ENCODE measurements at places on chromosomes 3 and 15.

- DNase-seq: no peak
Observed at GRCh38 chr3:175668300-175668699, 809.2 kb downstream of the NAALADL2 start.

DNA sequence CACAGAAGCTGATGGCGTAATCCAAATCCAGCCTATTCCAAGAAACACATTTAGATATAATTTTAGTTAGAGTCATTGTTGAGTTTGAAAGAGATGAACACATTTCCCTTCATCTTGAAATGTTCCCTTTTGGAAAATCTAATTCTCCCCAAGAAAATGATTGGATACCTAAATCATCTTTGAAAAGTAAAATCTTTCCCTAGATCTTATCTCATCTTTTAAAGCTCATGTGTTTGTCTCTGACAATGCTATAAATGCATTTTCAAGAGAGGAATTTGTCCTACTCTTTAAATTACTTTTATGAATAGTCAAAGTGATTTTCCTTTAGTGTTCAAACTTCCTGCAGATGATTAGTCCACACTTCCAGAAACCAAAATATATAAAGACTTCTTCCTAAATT lies 82.6 kb upstream of the CNTN6 start:
- DNase-seq: no peak

DNA sequence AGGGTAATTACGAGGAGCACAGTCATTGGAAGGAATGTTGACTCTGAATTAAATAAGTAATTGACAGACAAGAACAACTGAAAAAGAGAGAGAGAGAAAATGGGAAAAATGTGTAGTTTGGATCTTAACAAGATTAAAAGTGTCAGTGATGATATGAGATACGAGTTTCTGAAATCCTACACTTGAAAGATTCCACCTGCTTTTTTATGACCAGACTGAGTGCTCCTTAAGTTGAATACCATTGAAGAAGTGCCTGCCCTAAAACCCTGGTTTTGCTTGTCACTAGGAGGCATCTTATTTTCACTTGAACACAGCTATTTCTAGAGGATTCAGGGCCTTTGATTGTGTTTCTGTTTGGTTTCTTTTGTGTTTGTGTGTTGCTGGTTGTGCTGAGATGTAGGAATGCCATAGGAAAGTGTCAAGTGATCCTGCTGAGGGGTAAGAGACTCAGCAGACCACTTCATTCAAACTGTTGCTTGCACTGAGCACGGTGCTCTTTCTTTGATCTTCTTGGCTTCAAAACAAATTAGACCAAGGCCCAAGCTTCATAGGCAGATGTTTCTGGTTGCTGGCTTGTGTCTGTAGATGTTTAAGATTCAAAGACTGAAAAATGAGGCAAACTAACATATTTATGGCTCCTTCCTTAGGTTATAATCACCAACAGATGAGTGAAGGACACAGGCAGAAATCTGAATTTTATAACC lies 17.2 kb upstream of the ABHD10 start:
- DNase-seq: no peak

- DNase-seq: no peak
Observed at GRCh38 chr3:38585791-38586420, 63.6 kb downstream of the SCN5A start.

- peak; percentile 47 for DNase-seq
Observed at GRCh38 chr3:194487289-194488054, 670 bp upstream of the ATP13A3 start.

DNA sequence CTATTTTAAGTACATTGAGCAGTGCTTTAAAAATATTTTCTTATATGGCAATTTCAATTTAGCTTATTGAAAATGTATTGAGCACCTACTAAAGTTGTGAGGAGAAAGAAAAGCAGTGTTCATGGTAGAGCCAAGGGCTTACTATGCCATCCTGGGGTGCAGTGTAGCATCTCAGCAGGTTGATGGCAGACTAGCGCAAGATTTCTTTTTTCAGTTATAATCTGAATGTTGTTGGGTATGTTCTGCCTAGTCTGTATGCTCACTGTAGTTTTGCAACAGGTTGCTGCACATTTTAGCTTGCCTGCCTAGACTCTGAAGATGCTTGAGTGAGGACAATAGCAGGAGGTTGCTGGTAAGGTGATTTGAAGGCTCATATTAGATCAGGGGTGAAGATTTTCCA lies 103.1 kb upstream of the UNC13C start:
- no peak for DNase-seq

DNA sequence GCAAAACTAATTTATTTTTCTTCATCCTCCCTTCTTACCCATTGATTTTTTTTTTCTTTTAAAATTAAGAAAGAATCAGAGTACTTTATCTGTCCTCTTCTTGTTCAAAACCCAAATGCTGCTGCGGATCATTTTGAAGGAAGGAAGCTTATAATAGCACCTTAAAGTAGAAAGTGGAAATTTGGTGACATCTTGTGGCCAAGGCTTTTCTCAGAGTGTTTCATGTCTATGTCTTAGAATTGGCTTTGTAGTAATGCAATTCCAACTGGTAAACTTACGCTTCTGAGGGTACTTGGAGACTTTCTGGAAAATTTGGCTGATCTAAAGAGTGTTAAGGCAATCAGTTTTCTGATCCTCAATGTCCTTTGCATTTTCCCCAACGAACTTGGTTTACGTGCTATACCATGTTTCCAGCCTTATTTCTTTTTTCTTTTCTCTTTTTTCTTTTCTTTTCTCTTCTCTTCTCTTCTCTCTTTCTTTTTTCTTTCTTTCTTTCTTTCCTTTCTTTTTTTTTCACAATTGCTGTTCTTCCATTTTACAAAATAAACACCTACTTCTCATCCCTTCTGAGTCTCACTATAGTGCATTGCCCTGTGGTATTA lies 30.7 kb downstream of the C3orf38 start:
- peak; percentile 8 for DNase-seq

DNA sequence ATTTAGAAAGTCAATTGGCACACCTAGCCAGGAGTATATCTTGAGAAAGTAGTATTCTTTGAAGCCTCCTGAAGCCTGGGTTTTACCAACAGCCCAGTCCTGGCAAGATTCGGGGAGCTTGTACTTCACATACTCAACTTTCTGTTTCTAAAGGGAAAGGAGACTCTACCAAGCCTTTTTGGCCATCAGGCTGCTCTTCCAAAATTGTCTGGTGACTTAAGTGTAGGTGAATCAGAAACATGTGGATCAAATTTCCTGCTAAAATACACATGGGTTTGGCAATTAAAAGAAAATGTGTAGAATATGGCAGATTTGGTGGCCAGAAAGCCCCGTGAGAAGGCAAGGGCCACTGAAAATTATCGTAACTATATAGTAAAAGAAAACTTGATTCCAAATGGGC lies 15.9 kb upstream of the GREM1 start:
- DNase-seq: no peak

- DNase-seq: no peak
Observed at GRCh38 chr3:141294301-141294700, 62.7 kb downstream of the PXYLP1 start.

DNA sequence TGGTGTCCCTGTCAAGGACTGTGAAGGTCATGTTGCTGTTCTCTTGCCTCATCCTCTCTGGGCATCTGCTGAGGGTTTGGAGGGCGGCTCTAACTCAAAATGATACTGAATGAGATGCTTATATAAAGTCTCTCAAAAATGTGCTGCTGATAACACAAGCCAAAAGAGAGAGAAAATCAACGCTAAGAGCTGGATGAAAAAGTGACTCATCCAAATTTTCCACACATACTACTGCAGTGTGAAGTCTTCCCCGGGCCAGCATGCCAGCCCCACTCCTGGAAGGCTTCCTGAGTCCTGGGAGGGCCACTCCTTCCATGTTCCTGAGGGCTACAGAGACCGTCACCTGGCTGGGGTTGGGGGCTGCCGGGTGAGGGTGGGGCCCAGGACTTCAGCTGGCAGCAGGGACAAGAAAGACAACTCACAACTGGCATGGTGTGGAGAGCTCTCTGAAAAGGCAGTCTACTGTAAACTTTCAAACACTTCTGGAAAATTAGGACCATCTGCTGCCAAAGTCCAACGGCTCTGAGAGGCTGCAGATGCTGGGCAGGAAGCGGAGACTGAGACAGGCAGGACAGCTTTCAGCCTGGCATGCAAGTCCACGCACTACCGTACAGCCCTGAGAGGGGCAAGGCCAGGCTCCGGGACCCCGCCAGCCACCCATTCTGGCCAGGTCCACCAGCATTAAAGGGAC lies 200.3 kb downstream of the ADAMTS17 start:
- DNase-seq: no peak

DNA sequence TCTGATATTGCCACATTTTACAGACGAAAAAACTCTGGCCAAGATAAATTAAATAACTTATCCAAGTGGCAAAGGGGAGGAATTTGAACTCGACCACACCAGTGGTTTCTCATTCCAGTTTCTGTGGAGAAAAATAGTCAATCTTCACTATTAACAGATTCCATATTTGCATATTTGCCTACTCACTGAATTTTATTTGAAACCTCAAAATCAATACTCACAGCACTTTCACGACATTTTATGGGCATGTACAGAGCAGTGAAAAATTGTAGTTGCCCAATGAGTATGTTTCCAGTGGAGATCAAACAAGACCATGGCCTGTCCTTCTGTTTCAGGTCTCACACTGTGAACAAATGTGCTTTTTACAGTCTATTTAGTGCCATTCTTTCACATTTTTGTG lies 374.3 kb downstream of the MAGI1 start:
- DNase-seq: no peak

- DNase-seq: no peak
Observed at GRCh38 chr3:55170444-55170843, 242.6 kb upstream of the LRTM1 start.

DNA sequence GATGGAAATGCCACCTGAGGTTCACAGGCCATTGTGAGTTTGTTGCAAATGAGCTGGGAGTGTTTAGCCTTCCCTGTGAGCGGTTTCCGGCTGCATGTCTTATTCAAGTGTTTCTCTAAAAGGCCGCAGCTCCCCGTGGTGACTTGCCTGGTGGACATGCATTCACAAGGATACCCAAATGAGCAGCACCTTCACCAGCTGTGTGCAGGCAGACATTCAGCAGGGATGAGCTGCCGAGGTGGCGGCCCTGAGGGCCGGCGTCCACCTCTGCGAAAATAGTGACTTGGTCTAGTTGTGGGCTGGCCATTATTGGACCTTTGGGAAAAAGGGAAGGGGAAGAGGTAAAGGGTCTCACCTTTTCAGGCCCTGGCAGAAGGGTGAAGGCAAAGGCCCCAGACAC lies 23.4 kb downstream of the SPSB4 start:
- DNase-seq: no peak

GRCh38 chr3:160006282-160007163 lies 17.9 kb downstream of the IL12A start:
- no peak for DNase-seq

GRCh38 chr15:88617790-88618189 lies 3.4 kb upstream of the AEN start:
- no peak for DNase-seq

- no peak for DNase-seq
Observed at GRCh38 chr3:194907811-194908210, 222.1 kb downstream of the FAM43A start.

Measured in activated CD4-positive, alpha-beta T cell treated with anti-CD3 and anti-CD28 coated beads, Interleukin-2, amount 50 U/mL, for 48 hours (primary cell).